ENCODE measurements at places on chromosomes 7 and 10. TPM values are rescaled to one million over a fixed set of nuclear protein-coding genes. Genes with fewer than 3 reads are reported as not detected.

IL6 gene
- 0.17 TPM for total RNA-seq

IRF5 gene
- total RNA-seq = 0.09 TPM

DUSP5 gene
- total RNA-seq = 54.9 TPM

MTERF1 gene
- total RNA-seq = 10.4 TPM

PRKG1 gene
- total RNA-seq = 3.0 TPM
